ENCODE measurements at places on chromosomes 13 and 19.

DNA sequence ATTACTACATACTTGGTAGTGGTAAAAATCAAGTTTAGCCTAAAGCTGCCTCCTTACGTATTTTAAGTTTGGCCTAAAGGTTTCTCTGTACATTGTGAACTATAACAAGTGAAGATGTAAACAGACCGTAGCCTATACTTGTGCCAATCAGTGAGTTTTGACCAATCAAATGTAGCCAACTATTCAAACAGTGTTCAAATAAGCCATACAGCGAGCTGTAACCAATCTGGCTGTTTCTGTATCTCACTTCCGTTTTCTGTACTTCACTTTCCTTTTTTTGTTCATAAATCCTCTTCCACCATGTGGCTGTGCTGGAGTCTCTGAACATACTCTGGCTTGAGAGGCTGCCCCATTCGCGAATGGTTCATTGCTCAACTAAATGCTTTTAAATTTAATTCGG is 2504.6 kb downstream of the PCDH9 start:
- DNase-seq, result no peak

- DNase-seq, result no peak
Measured at GRCh38 chr19:2202366-2202765, 33.8 kb downstream of the PLEKHJ1 start.

- no peak for DNase-seq
Measured at GRCh38 chr19:1147934-1148549, 26.0 kb downstream of the SBNO2 start.

DNA sequence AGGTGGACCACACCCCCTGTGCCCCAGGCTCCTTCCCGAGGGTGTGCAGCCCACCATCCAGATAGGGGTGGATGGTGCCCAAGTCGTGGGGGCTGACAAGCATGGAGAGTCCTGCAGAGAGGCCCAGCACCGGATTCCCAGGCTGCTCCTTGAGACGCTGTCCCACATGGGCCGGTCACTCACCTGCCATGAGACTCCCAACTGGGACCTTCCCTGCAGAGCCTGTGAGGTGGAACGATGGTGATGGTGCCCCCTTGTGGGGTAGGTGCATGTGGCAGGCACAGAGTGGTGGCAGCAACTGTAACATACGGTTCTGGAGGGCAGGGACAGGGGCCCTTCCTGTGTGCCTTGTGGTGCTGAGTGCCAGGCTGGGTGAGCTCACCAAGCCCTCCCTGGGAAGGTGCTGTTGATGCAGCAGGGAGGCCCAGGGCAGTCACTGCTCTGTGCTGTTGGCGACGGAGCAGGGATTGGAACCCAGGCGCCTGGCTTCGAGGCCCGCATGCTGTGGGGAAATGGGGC is 33.1 kb downstream of the PPP1R37 start:
- no peak for DNase-seq

DNA sequence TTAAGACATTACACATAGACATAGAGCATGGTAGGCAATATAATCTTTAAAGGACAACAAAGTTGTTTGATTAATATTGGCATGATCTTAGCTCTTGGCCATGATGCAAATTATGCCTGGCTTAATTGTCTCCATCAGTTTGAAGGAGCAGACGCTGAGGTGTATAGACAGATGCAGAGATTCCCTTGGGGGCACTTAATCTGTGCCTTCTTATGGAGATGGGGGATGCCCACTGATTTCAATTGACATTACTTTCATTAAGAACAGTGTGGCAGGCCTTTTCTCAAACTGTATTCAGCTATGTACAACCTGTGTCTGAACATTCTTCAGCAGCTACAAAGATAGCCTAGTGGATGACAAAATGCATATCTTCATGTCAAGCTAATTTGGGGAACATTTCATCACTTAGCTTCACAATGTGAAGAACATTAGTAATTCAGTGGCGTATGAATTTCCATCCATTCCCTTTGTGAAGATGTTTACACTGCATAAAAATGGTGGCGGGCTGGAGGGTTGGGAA is 85.3 kb upstream of the MYCBP2 start:
- no peak for DNase-seq

DNA sequence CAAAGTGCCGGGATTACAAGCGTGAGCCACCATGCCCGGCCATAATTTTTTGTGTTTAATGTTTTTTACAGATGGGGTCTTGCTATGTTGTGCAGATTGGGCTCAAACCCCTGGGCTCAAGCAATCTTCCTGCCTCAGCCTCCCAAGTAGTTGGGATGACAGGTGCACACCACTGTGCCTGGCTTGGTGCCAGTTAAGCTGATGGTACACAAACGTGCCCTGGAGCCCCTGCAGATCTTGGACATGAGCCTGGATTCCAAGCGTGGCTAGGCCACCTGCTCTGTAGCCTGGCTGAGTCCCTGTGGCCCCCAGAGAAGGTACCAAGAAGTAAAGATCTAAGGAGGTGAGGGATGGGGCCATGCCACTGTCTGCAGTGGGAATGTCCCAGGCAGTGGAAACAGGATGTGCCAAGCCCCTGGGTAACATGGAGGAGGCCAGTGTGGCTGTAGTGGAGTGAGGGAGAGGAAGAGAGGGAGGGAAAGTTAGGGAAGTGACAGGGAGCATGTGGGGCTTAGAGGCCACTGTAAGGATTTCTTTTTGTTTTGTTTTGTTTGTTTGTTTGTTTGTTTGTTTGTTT is 7.0 kb downstream of the PRODH2 start:
- DNase-seq, result no peak

Data from non-pigmented ciliary epithelial cell (primary cell).